Stimulated activated CD8-positive, alpha-beta memory T cell treated with anti-CD3 and anti-CD28 coated beads, Interleukin-4, amount 100 ng/mL, for 1 hour (primary cell): ENCODE measurements at places on chromosomes 6 and 20.

GRCh38 chr6:16278048-16278724, 39.8 kb downstream of the GMPR start:
- DNase-seq = no peak

DNA sequence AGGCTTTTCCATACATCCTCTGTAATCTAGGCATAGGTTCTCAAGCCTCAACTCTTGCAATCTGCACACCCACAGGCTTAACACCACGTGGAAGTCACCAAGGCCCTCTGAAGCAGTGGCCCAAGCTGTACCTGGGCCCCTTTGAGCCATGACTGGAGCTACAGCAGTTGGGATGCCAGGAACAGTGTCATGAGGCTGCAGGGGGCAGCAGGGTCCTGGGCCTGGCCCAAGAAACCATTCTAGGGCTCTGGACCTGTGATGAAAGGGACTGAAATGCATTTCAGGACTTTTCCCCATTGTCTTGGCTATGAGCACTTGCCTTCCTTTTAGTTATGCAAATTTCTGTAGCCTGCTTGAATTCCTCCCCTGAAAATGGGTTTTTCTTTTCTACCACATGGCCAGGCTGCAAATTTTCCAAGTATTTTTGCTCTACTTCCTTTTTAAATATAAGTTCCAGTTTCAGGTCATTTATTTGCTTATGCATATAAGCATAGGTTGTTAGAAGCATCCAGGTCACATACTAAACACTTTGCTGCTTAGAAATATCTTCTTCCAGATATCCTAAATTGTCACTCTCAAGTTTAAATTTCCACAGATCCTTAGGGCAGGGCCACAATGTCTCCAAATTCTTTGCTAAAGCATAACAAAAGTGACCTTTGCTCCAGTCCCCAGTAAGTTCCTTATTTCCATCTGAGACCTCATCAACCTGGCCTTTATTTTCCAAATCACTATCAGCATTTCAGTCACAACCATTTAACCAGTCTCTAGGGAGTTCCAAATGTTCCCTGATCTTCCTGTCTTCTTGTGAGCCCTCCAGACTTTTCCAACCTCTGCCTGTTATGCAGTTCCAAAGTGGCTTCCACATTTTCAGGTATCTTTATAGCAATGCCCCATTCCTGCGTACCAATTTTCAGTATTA, 48.6 kb upstream of the CD2AP start:
- DNase-seq = no peak

GRCh38 chr20:17959257-17959627, 9.4 kb downstream of the SNX5 start:
- DNase-seq = no peak

GRCh38 chr6:94074764-94075163, 655.4 kb upstream of the EPHA7 start:
- no peak for DNase-seq

- DNase-seq = no peak
Measured at GRCh38 chr6:132168961-132169360, 217.8 kb upstream of the CCN2 start.

DNA sequence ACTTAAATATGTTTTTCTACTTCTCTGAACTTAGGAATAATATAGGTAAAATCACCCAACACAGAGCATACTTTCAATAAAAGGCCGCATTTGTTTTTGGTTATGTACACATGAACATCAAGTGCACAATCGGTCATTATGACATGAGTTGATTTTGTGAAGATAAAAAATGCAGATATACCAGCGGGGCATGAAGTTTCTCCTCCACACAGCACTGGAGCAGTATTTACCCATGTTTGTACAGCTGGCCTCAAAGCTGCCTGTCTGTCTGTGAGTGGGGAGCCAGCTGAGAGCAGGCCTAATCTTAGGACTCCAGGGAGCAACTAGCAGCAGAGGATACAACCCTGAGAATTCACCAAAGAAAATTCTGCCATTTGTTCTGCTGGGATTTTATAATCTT, 206.5 kb downstream of the TPBG start:
- no peak for DNase-seq

DNA sequence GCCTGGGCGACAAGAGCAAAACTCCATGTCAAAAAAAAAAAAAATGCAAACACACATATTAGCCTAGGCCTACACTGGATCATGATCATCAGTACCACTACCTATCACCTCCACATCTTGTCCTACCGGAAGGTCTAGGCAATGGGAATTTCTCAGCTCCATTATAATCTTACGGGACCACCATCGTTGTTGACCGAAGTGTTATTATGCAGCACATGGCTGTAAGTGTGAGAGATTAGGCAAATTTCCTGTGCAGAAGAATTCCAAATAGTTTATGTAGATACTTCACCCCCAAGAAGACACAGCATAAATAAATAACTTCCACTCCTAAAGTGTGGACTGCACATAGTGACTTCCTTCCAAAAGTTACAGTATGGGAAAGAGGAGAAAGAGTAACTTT, 16.8 kb upstream of the KIAA1755 start:
- DNase-seq = no peak

GRCh38 chr6:112030206-112030960, 23.5 kb upstream of the CCN6 start:
- DNase-seq = no peak

GRCh38 chr6:36169023-36170007, 27.2 kb upstream of the BRPF3 start:
- DNase-seq = no peak

DNA sequence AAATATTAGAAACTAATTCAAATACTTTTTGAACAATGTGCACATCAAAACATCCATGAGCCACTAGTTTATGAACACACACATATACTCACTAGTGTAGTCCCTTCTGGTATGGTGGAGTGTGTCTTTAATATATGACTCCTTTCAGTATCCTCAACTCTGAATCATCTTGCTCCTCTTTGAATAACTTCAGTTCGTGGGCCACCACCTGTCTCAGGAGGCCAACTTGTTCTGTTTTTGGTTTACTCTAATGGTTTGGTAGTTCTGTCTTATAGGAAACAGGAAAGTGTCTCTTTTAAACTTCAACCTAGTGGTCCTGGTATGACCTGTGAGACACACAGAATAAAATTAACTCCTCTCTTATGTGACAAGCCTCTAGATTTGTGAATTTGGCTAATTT, 55.6 kb downstream of the ZNF292 start:
- DNase-seq = no peak

GRCh38 chr6:118319894-118320649, 228.0 kb upstream of the PLN start:
- DNase-seq = no peak

- no peak for DNase-seq
Measured at GRCh38 chr6:96716221-96716620, 121.1 kb downstream of the GPR63 start.

DNA sequence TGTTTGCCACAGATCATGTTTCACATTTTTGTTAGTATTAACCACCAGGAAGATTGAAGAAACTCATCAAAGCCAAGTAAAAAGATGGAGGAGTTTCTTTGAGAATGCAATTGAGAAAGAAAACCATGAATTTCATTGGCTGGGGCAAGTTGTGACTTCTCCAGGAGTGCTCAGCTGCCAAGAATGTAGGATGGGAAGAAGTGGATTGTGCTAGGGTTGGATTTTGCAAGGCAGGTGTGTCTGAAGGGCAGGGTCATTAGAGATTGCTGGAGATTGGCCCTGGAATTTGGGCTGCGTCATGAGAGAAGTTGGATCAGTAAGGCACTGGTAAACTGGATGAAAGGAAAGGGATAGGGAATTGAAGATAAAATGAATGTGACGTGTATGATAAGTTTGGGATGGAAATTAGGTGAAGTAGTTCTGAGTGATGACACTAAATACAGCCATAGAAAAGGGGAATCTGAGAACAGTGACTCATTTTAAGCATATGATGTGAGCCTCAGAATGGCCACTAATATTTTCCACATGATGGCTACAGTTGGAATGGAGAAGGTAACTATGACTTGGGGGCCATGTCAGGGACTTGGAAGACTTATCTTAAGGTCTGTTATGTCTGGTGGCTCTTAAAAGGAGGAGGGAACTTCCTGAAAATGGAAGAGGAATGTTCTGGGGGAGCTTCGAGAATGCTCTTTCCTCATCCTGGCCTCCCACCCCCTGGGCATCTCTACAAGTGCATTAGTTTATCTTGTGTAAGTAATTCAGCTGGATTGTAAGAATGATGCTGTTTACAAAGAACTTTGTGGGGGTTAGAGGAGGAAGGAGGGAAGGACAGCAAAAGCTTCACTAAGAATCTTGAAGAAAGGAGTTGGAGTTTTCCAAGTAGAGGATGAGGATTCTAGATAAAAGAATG, 27.8 kb upstream of the ERVFRD-1 start:
- DNase-seq = no peak

DNA sequence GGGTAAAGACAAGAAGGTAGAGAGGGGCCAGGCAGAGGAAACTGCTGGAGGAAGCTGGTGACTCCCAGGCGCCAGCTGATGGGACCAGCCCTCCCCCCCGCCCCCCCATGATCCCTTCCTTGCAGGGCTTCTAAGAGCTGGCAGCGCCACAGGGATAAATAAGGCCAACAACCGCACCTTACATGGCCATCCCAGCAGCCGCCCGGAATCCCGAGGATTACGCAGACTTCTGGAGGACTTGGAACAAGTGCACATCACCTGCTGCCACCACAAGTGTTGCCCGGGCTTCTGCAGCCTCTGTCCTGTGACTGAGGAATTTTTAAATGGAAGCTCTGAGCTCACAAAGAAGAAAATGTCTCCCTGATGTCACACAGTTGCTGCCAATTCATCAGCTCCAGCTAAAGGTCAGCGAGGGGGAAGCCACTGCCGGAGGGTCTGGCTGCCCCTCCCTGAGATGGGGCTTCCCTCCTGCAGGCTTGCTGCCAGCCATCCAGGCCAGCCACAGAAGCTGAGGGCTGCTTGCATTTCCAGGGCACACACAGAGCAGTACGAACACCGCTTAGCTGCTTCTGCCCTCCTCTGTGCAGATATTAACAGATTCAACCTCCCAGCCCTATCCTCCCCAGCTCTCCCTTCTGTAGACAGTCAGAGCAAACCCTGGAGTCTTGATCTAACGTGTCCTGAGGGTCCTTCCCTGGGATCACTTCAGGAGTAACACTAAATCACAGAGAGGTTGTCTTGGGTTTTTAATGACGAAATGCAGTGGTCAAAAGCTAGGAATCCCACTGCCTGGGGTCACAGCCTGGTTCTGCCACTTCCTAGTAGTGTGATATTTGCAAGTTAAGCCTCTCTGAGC, 38.6 kb upstream of the PIM1 start:
- DNase-seq = no peak

- DNase-seq = no peak
Measured at GRCh38 chr6:116485559-116486184, 24.5 kb downstream of the CALHM6 start.

DNA sequence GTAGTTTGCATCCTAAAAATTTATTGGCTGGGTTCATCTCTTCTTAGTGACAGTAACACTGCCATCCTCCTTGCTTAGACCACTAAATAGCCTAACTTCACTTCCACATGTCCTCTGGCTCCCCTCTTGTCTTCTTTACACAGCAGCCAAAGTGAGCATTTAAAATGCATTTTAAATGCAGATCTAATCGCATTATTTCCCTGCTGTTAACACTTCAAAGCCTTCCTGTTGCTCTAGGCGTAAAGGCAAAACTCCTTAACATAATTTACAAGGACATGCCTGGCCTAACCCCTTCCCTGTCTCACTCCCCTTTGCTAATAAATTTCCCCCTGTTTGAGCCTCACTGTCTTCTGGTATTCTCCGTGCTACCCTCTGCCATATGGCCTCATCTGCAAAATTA, 26.5 kb downstream of the NKAIN2 start:
- DNase-seq = no peak

- DNase-seq = no peak
Measured at GRCh38 chr6:109526905-109527628, 44.0 kb upstream of the ZBTB24 start.

- no peak for DNase-seq
Measured at GRCh38 chr20:12699374-12700228, 309.2 kb upstream of the SPTLC3 start.

GRCh38 chr6:11542863-11543262, 5.3 kb downstream of the TMEM170B start:
- no peak for DNase-seq

- DNase-seq = no peak
Measured at GRCh38 chr6:157438611-157439111, 57.7 kb downstream of the ZDHHC14 start.

DNA sequence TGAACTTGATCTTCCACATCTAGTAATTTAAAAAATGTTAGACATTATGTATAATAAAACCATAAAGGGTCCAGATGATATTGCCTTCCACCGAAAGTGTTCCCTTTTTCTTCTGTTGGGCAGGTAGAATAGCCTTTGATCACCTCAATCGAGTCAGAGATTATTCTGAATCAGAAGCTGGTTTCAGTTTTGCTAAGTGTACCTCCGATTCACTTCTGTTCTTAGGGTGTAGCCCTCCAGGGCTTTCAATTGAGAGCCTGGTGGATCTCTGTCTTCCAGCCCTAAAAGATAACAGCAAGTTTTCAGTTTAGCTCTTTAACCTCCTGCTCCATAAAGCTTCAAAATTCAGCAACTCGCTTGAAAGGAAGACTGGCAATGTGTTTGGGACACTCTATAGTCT, 21.1 kb upstream of the AIG1 start:
- DNase-seq = no peak

GRCh38 chr6:72403413-72403812, 218.5 kb upstream of the KCNQ5 start:
- no peak for DNase-seq

DNA sequence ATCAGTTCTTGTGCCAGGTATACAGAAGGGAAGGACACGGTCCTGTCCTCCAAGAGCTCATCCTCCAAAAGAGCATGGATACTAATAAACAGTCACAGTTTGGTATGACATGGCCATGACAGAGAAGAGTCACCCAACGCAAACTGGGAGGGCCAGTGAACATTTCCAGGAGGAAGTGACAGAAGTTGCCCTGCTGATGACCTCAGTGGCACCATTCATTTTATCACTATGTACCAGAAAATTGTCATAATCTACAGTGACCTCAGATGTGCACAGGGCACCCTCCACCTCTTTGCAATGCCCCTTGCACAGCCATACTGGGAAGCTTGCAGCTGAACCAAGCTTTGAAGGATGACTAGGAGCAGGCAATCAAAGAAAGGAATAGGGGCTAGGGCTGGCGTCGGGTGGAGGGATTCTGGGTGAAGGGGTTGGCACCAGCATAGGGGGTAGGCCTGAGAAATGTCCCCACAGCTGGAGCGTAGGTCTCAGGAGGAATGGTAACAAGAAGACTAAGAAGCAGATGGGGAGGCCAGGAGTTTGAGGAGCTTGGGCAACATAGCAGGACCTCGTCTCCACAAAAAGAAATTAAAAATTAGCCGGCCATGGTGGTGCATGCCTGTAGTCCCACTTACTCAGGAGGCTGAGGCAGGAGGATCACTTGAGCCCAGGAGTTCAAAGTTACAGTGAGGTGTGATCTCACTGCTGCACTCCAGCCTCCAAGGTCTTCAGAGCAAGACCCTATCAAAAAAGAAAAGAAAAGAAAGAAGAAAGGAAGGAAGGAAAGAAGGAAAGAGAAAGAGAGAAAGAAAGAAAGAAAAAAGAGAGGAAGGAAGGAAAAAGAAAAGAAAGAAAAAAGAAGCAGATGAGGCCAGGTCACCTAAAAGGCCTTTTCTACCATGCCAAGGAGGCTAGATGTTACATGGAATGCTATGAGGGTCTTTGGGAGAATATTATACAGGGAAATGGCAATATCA, 65.3 kb upstream of the SNX9 start:
- no peak for DNase-seq

GRCh38 chr6:144820270-144820669, 535.1 kb downstream of the UTRN start:
- no peak for DNase-seq

DNA sequence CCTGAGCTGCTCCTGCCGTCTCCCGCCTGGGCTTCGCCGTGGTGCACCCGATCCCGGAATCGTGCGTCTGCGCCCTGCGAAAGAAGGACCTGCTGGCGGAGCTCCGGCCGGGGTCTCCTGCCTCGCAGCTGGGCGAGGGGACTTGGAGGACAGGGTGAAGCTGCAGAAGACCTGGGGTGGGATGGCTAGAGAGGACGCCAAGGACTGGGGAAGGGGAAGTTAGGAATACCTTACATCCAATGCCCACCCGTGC, 150.2 kb downstream of the PRL start:
- no peak for DNase-seq
